ENCODE measurements at places on chromosomes 7 and 10.

GRCh38 chr10:27252267-27253000 is 11.8 kb upstream of the ACBD5 start:
- DNase-seq, result peak; percentile 90

DNA sequence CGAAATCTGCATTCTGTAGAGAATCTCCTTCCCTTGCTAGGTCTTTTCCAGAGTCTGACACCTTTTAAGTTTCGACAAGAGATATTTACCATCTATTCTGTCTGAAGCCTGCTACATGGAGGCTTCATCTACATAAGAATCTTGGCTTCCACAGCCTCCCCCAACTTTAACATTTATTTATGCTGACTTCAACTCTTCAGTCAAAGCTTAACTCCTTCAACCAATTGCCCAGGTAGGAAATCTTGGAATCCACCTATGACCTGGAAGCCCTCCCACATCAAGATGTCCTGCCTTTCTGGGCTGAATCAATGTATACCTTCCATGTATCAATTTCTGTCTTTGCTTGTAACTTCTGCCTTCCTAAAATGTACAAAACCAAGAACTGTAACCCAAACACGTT is 54.7 kb downstream of the MINPP1 start:
- DNase-seq, result no peak

- DNase-seq, result no peak
These were observed 91.0 kb upstream of the LRRTM3 start for GRCh38 chr10:66834802-66835201.

DNA sequence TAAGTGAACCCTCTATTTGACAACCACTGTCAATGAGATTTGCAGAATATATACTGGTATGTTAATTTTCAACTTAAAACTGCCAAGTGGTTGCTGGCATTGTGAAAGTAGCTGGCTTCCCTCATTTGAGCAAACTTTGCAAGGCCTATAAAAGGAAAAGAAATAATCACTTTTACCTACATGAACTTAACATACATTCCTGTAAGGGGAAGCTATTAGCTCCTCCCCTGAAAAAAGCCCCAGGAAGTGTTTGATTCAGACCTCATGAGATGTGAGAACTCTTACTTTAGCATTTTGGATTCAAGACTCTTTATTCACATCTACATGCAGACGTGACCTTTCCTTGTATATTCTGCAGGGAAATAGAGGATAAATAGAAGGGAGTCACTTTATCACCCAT is 175.6 kb downstream of the OTUD1 start:
- no peak for DNase-seq

DNA sequence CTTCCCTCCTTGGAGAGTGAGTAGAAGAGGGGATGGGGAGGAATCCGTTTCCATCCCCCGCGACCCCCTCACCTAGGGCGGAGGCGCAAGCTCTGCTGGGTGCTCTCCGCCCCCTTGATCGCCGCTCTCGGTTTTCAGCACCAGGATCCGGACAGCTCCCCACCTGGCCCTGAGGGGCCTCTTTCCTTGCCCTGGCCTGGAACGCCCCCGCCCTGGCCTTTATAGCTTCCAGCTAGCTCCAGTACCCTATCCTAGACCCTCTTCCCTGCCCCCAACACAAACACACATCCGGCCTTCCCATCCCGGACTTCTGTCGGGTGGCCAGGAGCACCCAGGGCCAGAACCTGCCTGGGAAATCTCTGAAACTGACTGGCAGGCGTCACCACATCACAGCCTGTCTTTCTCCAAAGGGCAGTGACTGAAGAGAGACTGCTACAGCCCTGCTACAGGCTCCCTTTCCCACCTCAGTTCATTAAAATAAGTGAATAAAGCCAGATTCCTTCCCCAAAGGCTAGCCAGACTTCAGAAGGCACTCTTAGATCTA is 72.3 kb upstream of the LEP start:
- peak; percentile 89 for DNase-seq

- no peak for DNase-seq
These were observed 60.8 kb upstream of the HECTD2 start for GRCh38 chr10:91349381-91349780.

GRCh38 chr7:22672846-22673680 is 53.9 kb upstream of the IL6 start:
- no peak for DNase-seq

DNA sequence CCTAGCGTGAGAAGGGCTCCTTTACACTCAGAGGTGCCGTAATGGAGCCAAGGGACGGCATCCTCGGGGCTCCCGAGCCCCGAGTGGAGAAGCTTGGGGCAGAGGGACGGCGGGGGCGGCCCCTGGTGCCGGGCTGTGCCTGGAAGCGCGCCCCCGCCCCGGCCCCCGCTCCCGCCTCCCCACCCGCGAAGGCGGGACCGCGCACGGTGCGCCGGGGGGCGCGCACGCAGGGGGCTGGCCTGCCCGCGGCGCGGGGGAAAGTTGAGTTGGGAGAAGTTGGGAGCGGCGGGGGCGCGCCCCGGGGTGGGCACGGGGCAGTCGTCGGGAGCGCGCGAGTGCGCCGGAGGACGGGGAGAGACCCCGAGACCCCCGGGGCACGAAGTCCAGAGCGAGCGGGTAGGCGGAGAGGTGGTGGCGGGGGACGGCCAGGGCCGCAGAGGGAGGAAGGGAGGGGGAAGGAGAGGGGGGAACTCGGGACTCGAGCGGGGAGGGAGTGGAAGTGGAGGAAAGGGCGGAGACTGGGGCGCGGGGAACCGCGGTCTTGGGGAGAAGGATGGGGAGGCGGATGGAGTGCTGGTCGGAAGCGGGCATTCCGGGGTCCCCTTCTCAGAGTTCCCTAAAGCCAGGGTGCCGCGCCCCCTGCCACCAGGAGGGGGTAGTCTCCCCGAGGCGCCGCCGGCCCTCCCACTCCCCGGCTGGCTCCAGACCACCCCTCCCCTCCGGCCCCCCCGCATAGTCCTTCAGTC is at the start of gene SLC4A2:
SLC4A2 (plus strand) TSS at position 223 of the 746 bp plus-strand sequence. CDS start 2,399 bp downstream, outside the sequence.
- DNase-seq, result peak; percentile 80

- no peak for DNase-seq
These were observed 13.7 kb upstream of the ZNF777 start for GRCh38 chr7:149474309-149475120.

GRCh38 chr7:135773464-135773863 is 24.9 kb upstream of the FAM180A start:
- DNase-seq, result no peak

GRCh38 chr10:131747791-131748190 is 153.0 kb upstream of the PPP2R2D start:
- no peak for DNase-seq

- DNase-seq, result no peak
These were observed 10.1 kb downstream of the PDGFA start for GRCh38 chr7:509426-510130.

DNA sequence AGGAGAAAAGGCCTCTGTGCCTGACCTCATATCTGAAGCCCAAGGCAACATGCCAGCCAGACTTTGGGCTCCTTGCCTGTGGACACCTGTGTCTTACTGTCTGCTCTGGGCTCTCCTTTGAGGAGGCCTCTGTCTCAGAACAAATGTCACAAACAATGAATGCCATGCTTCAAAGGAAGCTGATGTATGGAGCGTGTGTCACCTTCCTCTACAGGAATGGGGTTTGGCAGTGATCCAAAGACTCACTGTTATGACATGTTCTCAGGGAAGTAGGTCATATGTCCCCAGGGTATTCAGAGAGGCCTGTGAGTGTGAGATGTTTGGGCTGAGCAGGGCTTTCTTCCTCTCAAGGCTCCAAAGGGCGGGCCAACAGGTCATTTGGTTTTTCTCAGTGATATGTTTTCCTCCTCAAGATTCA is 38.4 kb downstream of the PTPRE start:
- no peak for DNase-seq

DNA sequence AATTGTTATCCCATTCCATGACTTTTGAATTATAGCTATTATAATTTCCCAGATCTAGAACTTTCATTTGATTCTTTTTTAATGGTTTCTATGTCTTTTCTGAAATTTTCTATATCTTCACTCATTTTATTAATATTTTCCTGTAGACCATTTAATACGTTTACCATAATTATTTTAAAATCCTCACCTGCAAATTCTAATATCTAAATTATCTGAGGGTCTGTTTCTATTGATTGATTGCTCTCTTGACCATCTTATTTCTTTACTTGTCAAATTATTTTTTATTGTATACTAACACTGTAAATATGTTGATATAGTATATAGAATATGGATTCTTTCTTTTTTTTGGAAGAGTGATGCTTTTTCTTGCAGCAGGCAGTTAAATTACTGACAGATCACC is 229.3 kb upstream of the CTBP2 start:
- no peak for DNase-seq

GRCh38 chr10:94489976-94490788 is 55.4 kb upstream of the HELLS start:
- no peak for DNase-seq

- DNase-seq, result no peak
These were observed 58.4 kb upstream of the MACROH2A2 start for GRCh38 chr10:69994262-69994661.

DNA sequence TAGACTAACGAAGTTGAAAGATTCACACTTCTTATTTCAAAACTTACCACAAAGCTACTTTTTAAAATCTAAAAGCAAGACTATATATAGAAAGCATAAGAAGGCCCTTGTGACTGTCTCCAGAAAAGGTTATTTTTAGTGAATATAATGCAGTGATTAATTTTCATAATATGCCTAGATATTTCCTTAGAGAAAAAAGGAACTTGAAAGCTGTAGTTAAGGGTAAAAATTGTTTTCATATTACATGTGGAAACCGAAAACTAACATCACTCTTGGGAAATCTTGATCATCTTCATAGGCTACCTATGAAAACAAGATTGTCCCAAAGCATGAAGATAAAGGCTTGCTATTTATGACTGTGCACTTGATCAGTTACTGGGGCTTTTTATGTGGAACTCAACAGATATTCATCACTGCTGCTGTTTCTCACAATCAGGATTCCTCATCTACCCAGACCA is 223.2 kb downstream of the SH2D4B start:
- no peak for DNase-seq

DNA sequence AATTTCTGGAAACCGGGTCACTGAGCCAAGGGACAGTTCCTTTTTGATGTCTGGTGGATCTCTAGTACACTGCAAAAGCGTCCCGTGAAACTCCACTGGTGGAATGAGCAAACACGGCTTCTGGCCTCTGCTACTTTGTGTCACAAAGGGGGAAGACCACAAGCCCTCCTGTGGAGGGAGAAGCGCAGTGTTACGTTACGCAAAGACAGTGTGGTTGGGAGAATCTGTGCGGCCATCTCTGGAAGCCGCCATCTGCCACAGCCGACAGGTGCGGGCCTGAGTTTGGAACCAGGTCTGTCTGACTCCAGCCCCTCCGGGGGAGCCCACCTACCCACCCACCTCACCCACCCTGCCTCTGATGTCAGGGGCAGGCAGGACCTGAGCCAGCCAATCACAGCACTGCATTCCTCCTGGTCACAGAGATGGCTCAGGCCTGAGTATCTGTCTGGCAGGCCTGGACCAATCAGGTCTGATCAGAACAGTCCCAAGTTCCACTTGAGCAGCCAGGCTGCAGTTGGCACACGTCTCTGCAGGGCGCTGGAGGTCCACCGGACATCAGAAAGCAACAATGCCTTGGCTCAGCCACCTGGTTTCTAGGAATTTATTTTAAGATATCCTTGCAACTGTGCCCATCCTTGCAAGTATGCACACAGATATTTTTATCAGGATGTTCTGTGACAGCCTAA is 3.0 kb upstream of the CYP2W1 start:
- DNase-seq, result no peak

- DNase-seq, result no peak
These were observed 6.1 kb downstream of the EPHB6 start for GRCh38 chr7:142860968-142861367.

GRCh38 chr10:69996611-69997010 is 56.0 kb upstream of the MACROH2A2 start:
- no peak for DNase-seq

- DNase-seq, result no peak
These were observed 48.9 kb downstream of the IRF5 start for GRCh38 chr7:128986609-128987008.

- DNase-seq, result no peak
These were observed 1174.3 kb downstream of the GATA3 start for GRCh38 chr10:9228771-9229170.

DNA sequence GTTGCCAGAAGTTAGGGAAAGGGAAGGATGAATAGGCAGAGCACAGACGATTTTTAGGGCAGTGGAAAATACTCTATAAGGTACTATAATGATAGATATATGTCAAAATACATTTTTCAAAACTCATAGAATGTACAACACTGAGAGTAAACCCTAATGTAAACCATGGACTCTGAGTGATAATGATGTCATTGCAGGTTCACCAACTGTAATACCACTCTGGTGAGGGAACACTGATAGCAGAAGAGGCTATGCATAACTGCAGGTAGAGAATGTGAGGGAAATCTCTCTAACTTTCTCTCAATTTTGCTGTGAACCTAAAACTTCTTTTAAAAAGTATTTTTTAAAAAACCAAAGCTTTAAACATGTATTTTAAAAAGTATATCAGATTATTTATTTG is 22.1 kb downstream of the POT1 start:
- no peak for DNase-seq

DNA sequence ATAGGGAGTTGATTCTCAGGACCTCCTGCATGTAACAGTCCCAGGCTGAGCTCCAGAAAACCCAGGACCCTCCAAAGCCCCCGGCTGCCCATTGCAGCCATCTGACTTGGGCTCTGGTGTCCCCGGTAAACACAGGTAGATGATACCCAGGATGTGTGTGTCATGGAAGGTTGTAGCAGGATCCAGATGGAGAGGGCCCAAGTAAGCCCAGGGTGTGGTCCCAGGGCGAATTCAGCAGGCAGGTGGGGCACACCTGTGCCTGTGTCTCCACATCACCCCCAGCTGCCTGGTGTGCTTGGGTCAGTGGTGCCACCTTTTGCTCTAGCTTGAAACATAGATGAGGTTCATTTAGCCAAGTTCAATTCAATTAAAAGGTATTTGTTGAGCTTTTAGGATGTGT is 524.1 kb downstream of the GLRX3 start:
- no peak for DNase-seq

DNA sequence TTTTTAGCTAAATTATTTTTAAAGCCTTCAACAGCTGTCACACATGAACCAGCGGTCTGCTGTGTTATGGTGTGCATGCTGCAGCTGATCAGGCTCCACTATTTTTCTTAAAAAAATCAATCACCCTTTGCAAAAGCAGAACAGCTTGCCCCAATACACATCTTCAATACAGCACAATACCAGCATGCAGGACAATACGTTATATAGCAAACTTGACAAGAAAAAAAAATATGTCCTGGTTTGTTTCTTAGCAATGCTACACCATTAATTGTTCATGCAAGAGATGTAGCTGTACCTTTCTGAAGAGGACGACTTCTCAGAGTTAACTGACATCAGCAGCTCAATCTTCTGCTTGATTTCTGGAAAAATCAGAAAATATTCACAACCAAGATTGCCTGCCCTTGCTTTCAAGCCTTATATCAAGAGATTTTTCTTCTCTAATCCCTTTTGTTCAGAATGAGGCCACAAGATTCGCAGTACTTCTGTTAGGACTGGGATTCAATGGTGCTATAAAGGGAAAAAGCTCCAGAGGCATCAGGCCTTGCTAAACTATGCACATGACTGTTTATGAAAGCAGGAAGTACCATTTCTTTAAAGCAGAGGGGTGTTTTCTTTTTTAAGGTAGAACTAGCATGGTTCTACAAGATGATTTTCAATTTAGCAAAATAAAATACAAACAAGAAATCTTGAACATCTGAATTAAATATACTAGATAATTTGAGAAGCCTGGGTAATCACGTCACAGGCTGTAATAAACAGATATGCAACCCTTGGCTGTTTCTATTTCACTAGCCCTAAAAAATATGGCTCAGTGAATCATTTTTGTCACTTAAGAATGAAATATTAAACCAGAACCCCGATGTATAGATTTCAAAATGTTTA is 120.0 kb downstream of the SRPK2 start:
- DNase-seq, result no peak

Measured in ecto neural progenitor cell (in vitro differentiated cells).